Breast epithelium (tissue), 4 donors: ENCODE measurements at places on chromosomes 7 and 10.

DNA sequence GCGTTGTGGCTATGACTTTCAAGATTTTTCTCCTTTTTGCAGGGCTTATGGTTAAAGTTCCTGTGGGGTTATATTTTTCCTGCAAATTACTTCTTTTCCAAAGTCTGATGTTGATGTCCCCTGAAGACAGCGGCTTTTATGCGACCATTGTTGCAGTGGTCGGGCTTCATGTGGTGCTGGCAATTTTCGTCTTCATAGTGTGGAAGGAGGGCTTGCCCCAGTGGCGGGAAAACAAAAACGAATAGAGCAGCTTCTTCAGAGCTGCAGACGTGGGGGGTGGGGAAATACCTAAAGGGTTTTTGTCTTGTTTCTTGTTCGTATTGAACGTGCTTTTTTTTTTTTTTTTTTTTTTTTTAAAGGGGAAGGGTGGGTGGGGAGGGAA lies 53.8 kb downstream of the MCMBP start:
- no peak for DNase-seq

GRCh38 chr10:4181081-4181480 lies 396.1 kb upstream of the KLF6 start:
- DNase-seq = no peak

DNA sequence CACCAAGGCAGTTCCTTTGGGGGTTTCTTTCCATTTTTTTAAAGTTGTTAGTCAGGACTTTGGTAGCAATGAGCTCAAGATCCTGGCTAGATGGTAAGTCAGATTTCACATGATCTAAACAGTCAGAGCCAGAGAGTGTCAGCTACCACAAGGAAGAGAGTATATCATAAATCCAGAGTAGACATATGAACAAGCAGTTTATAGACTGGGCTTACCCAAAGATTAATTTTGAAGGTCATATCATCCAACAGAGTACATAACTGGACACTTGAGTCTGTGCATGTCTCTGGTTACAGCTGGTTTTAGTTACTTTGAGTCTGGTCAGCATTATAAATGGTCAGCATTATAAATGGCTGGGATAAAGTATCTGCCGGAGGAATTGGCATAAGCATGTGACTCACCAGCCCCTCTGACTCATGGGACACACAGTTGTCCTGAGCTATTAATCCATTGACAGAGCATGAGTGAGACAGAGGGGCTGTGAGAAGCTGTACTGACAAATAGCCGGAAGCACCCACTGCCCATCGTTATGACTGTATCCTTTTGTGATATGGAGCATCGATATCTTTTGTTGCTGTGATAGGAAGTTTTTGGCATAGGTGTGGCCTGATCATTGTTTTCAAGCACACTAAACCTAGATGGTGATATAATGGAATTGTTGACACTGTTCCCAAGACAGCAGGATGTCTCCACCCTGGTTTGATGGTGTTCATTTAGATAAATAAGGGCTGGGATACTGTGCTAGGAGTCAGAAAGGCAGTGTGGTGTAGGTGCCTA lies 19.3 kb downstream of the PPP1R3C start:
- no peak for DNase-seq

- no peak for DNase-seq
These were observed 439 bp downstream of the IQUB start for GRCh38 chr7:123533929-123534382.

GRCh38 chr10:16491933-16492332 lies 29.7 kb downstream of the C1QL3 start:
- DNase-seq = no peak

- DNase-seq = no peak
These were observed 3.5 kb upstream of the C7orf25 start for GRCh38 chr7:42915356-42915755.

- no peak for DNase-seq
These were observed 33.2 kb downstream of the NRF1 start for GRCh38 chr7:129644634-129645230.

DNA sequence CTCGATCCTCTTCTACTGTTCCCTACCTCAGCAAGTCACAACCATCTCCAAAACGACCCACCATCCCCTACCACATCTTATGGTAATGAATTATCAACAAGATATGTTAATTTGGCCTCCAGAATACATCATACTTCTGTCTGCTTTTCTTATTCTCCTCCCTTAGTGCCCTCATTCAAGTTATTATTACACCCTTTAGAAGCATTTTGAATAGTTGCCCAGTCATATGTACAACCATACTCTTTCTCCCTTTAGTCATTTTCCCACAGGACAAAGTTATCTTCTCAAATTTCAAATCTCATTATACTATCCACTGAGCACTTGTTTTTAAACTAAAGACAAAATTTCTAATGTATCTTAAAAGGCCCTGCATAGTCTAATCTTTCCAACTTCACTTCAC lies 71.0 kb downstream of the GNAT3 start:
- no peak for DNase-seq

- DNase-seq = no peak
These were observed 131.7 kb downstream of the RTKN2 start for GRCh38 chr10:62136931-62137330.

GRCh38 chr7:142384493-142384922 lies 126.7 kb upstream of the PRSS58 start:
- DNase-seq = no peak

DNA sequence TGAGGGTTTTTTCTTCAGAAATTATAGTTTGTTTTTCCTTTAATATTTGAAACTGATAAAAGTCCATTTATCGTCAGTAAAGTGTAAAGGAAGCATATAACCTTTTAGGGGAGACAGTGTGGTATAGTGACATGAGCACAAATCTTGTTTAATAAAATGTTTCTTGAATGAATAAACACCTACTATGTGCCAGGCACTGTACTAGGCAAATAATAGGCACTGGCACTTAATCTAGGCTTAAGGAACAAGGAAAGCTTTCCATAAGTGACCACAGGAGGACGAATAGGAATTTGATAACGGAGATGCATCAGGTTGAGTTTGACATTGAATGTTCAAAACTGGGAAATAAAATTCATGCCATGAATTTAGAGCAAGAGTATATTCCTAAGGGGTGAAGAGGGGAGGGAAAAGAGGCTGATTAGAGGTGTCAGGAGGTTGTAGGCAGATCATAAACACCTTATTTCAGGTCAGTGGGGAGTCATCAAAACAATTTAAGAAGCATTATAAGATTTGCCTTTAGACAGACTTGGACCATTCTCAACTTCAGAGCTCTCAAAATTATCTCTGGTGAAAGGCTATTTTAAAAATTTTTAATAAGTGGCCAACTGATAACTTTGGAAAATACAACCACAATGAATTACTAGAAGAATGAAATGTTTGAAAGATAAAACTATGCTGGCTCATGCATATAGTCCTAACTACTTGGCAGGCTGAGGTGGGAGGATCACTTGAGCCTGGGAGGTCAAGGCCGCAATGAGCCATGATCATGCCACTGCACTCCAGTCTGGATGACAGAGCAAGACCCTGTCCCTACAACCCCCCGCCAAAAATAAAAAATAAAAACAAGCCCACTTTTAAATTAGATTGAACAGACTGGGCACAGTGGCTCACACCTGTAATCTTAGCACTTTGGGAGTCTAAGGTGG lies 22.4 kb downstream of the RALA start:
- no peak for DNase-seq

GRCh38 chr7:149228831-149229471 lies 10.5 kb upstream of the ZNF212 start:
- no peak for DNase-seq

DNA sequence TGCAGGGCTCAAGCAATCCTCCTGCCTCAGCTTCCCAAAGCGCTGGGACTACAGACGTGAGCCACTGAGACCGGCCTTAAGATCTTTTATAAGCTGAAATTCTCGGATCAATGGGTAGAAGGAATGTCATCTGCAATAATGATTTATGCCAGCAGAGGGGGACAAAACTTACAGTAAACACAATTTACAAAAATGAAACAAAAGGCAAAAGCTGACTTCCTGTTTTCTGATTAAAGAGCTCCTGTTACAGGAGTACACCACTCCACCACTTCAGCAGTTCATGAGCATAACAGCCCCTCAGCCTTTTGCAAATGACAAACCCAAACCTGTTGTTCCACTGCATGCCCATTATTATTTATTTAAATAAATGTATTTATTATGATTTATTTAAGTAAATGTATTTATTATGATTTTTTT lies 88.5 kb upstream of the ATP6V0A4 start:
- DNase-seq = no peak

- DNase-seq = no peak
These were observed 216.3 kb downstream of the SDK1 start for GRCh38 chr7:3517344-3517743.
